B cell (primary cell): ENCODE measurements at places on chromosomes 12 and 14. TPM values are rescaled to one million over a fixed set of nuclear protein-coding genes. Genes with fewer than 3 reads are reported as not detected.

The NANOG gene
- total RNA-seq: not detected in 2 replicates

The CIDEB gene
- 32.8 and 34.3 TPM in 2 replicates for total RNA-seq

The RASSF8 gene
- 0.49 and 0.70 TPM in 2 replicates for total RNA-seq

The CNOT2 gene
- 115 and 120 TPM in 2 replicates for total RNA-seq

The GLI1 gene
- 3.9 and 4.1 TPM in 2 replicates for total RNA-seq

The GSC gene
- not detected in 2 replicates for total RNA-seq

The PTPRO gene
- 17.8 and 23.1 TPM in 2 replicates for total RNA-seq
